ENCODE measurements at places on chromosomes 6 and 20.
A peak's percentile ranks its signal among the peaks of the same experiment; 100 is the strongest.

- DNase-seq: no peak
These were observed 120.9 kb upstream of the IRAK1BP1 start for GRCh38 chr6:78746457-78746856.

GRCh38 chr6:48178700-48179099 is 67.7 kb upstream of the PTCHD4 start:
- no peak for DNase-seq

DNA sequence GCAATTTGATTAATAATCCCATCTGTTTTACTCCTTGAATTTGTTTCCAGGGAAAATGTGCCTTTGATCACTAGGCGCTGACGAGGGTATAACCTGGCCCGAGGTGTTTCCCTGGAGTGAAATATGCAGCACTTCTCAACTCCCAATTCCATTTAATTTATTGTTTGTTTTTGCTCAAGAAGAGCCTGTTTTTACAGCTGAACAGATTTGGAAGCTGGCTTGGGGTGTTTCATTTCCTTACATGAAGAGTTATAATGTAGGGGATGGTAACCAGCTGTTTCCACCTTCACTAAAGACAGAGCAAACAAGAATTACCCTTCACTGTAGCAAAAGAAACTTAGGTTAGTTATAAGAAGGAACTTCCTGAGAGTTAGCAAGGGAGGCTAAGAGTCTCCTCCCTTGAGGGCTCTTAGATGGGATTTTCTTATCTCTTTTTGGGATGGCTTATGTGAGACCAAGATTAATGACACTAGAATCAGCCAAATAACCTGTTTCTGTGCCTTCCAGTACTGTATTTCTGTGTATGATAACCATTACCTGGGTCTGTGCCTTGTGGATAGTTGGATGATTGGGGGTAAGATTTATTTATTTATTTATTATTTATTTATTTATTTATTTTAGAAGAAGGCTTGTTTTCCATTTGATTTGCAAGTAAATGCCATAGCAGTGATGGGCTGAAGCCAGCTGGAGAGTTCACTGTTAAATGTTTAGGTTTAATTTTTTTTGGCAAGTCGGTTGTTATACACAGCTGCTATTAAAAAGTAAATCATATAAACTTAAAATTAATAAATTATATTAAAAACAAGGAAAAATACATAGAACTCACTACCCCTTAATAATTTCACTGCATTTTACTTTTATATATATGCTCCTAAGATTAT is 162.2 kb upstream of the BMP2 start:
- DNase-seq: no peak

GRCh38 chr20:34320861-34321260 is 17.7 kb upstream of the AHCY start:
- DNase-seq: no peak

- DNase-seq: no peak
These were observed 349.3 kb downstream of the SOX4 start for GRCh38 chr6:21942897-21943296.

GRCh38 chr6:42417641-42418112 is 34.0 kb downstream of the TRERF1 start:
- peak; percentile 55 for DNase-seq

DNA sequence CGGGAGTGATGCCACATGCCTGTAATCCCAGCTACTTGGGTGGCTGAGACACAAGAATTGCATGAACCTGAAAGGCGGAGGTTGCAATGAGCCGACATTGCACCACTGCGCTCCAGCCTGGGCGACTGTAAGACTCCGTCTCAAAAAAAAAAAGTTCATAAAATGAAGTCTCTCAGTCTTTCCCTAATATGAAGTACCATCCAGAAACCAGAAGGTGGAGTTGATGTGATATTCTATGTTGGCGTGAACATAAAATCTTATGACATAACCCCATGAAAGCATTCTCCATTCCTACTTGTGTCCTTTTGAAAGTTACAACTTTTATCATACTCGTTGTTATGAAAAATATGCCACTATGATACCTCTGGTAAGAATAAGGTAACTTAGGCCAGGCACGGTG is 5.7 kb downstream of the SOD2 start:
- DNase-seq: no peak

GRCh38 chr6:166470029-166470862 is 87.5 kb upstream of the MPC1 start:
- no peak for DNase-seq

- DNase-seq: no peak
These were observed 118.9 kb upstream of the EXOC2 start for GRCh38 chr6:811831-812230.

- no peak for DNase-seq
These were observed 2.3 kb downstream of the DTD1 start for GRCh38 chr20:18589941-18590674.

DNA sequence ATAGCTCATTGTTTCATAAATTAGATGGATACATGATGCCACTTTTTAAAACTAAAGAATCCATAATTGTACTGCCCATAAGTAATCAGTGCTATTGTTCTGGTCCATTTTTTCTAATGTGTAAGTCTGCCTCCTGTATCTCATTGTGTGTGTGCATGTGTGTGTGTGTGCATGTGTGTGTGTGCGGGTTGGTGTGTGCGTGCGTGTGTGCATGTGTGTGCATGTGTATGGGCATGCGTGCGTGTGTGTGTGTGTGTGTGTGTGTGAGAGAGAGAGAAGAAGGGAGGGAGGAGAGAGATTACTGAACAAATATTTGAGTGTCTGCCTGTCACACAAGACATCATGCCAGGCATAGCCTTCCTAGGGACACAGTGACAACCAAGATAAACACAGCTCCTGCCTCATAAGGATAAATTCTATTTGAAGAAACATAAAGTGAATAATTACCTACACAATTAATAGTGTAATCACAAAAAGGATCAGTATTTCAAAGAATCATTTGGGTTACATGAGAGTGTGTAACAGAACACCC is 33.2 kb upstream of the RPS6KA2 start:
- DNase-seq: no peak

Measured in femur (tissue), 1 donor.